ENCODE measurements at places on chromosomes 6 and 20. TPM values are rescaled to one million over a fixed set of nuclear protein-coding genes. Genes with fewer than 3 reads are reported as not detected.

GRCh38 chr6:1796706-1797529 is 187.2 kb downstream of the FOXC1 start:
- no peak for DNase-seq
- H3K27me3 ChIP-seq: no peaks in the 10 kb centered on the region
- no peak overlapping the region for H3K27ac ChIP-seq
- peaks cover 5% of the 10 kb centered on the region for H3K4me1 ChIP-seq
- H3K4me3 ChIP-seq: no peak overlapping the region

- no peaks in the 10 kb centered on the region for H3K27me3 ChIP-seq
- no peak overlapping the region for H3K4me3 ChIP-seq
- H3K4me1 ChIP-seq: no peaks in the 10 kb centered on the region
- DNase-seq: no peak
These were observed 877.1 kb downstream of the HACE1 start for GRCh38 chr6:103982574-103982973.

- H3K36me3 ChIP-seq: no peaks in the 10 kb centered on the region
- no peaks in the 10 kb centered on the region for H3K4me1 ChIP-seq
- DNase-seq: no peak
- no peak overlapping the region for H3K4me3 ChIP-seq
- H3K27me3 ChIP-seq: no peaks in the 10 kb centered on the region
These were observed 159.4 kb upstream of the SPTLC3 start for GRCh38 chr20:12849225-12849910.

DNA sequence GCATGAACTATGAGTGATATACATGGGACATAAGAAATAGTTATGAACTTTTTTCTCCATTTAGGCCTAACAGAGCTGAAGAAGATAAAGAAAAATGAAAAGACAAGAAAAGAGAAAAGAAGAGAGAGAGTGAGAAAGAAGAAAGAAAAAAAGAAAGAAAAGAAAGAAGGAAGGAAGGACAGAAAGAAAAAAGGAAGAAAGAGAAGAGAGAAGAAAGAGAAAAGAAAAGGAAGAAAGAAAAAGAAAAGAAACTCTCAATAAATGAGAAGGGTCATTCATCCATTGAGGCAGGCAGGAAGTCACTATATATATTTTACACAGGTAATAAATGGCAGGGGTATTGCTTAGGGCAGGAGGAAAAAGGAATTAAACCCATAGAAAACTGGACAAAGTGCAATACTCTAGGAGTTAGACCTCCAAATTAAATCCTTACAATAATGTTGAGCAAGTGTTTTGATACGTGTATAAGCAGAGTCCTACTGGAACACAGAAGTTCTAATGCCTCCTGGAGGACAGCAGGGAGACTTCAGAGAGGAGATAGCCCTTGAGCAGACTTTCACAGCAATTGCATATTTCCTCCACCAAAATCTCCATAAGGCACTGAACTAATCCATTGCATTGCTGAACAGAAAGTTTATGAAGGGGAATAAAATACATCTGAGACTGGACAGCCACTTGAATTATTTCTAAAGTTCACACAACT is 86.4 kb upstream of the TENT5A start:
- no peaks in the 10 kb centered on the region for H3K36me3 ChIP-seq
- no peak overlapping the region for H3K27ac ChIP-seq
- H3K4me1 ChIP-seq: peaks cover 2% of the 10 kb centered on the region
- no peaks in the 10 kb centered on the region for H3K27me3 ChIP-seq

DNA sequence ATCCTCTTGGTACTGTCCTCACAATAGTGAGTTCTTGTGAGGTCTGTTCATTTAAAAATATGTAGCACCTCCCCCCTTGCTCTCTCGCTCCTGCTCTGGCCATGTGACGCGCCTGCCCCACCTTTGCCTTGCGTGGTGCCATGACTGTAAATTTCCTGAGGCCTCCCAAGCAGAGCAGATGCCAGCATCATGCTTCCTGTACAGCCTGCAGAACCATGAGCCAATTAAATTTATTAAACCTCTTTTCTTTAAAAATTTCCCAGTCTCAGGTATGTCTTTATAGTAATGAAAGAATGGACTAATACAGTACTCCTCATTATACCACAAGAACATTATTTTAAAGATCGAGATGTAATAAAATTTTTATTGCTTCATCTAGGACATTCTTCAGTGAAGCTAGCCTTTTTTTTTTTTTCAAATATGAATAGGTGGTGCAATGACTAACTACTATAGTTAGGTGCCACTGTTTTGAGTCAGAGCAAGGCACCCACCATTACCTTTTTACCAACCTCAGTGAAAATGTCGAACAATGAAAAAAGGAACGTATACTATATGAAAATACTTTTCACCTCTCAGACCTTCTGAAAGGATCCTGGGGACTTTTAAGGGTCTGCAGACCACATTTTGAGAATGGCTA is 191.1 kb upstream of the SGK1 start:
- H3K36me3 ChIP-seq: no peaks in the 10 kb centered on the region
- H3K4me3 ChIP-seq: no peak overlapping the region
- H3K27me3 ChIP-seq: no peaks in the 10 kb centered on the region

GRCh38 chr6:141359953-141360352 is 772.8 kb upstream of the GJE1 start:
- H3K36me3 ChIP-seq: no peaks in the 10 kb centered on the region
- peak overlapping the region; percentile 26 for H3K4me3 ChIP-seq
- no peaks in the 10 kb centered on the region for H3K4me1 ChIP-seq
- DNase-seq: no peak

DNA sequence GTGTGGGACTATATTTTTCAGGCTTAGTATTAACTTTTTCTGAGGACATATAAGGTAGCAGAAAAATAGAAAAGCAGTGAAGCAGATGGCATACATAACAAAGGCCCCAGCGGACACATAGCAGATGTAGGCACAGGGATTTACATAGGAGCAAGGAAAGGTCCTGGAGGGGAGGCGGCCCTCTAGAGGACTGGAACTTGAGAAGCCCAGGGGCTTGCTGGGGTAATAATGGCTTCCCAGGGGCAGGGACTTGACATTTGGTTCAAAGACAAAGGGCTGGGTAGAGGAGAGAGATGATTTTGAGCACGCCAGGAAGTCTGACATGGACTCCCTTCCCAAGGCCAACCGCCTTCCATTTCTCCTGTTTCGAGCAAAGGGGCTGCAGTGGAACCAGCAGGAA is 31.7 kb upstream of the OSTM1 start:
- H3K27ac ChIP-seq: no peak overlapping the region
- DNase-seq: no peak
- H3K4me1 ChIP-seq: no peaks in the 10 kb centered on the region
- no peaks in the 10 kb centered on the region for H3K27me3 ChIP-seq
- no peaks in the 10 kb centered on the region for H3K36me3 ChIP-seq
- H3K4me3 ChIP-seq: no peak overlapping the region

DNA sequence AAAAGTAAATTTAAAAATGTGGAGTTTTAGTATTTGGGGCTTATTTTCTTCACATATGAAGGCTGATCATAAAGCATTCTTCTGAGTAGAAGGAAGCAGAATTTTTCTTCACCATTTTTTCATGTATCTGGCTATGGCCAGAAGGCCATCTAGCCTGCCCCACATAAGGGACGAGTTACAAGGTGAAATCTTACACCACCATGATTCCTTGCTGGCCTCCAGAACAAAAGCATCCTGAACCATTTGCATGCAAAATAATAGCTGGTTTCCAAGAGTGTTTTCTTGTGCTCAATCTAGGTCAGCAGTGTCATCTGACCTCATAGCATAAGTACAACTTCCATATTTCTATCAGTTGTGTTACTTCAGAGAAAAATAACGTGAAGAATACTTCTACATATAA is 93.1 kb downstream of the BMP5 start:
- H3K4me1 ChIP-seq: no peaks in the 10 kb centered on the region
- no peaks in the 10 kb centered on the region for H3K27me3 ChIP-seq
- H3K27ac ChIP-seq: no peak overlapping the region
- H3K36me3 ChIP-seq: no peaks in the 10 kb centered on the region
- DNase-seq: no peak

Gene MICA
- 29.2 TPM for total RNA-seq

Gene NOX3
- not detected for total RNA-seq

Gene CRISP3
- total RNA-seq: not detected

Gene ADIG
- not detected for total RNA-seq

Data from aorta (tissue), 5 donors.